ENCODE measurements at places on chromosomes 3 and 15.

DNA sequence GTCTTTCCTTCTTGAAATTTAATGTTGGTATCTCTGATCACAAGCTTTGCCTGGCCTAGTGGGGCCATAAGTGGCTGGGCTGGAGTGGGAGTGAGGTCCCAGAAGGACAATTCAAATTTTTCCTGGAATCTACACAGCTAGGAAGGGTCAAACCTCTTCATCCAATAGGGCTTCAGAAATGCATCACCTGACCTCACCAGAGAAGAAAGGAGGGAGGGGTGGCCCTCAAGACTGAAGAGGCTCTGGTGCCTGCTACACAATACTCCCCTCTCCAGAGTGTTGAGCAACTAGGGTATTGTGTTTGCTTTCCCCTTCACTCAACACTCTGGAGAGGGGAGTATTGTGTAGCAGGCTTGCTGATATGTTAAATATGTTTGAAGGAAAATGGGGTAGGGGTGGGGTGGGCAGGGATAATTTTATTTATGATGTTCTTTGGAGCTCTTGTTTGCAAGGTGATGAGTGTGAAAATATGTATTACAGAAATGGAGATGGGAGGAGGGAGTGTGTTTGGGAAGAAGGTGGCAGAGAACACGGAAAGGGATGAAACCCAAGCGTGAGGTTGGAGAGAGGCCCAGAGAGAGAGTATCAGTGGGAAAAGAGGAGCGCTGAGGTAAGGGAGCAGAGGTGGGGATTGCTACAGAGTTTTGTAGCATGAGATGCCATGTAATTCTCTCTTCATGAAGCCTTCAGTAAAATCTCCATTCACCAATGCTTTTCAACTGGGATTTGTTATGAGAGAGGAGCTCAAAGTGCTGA, 5.7 kb upstream of the KLHL24 start:
- no peak for DNase-seq

- no peak for DNase-seq
These were observed 25.5 kb downstream of the GLDN start for GRCh38 chr15:51366920-51367319.

GRCh38 chr15:77500989-77501388, 80.3 kb downstream of the HMG20A start:
- DNase-seq = no peak

- no peak for DNase-seq
These were observed 549.5 kb downstream of the DIPK2A start for GRCh38 chr3:144521131-144521530.

- DNase-seq = peak; percentile 87
These were observed 69.5 kb downstream of the KLF15 start for GRCh38 chr3:126287536-126288241.
